ENCODE measurements at places on chromosomes 5 and 9. TPM values are rescaled to one million over a fixed set of nuclear protein-coding genes. Genes with fewer than 3 reads are reported as not detected.

Gene CDH9
- not detected for total RNA-seq

Gene CD72
- 0.08 TPM for total RNA-seq

Gene ADAMTSL1
- total RNA-seq, result 0.07 TPM

Gene EPB41L4A
- 1.3 TPM for total RNA-seq

Gene KCNT1
- not detected for total RNA-seq

Gene NKD2
- total RNA-seq, result 12.0 TPM

Gene BARHL1
- not detected for total RNA-seq

Gene HSPB3
- total RNA-seq, result not detected

Gene PFN3
- not detected for total RNA-seq

Gene SLC6A7
- not detected for total RNA-seq

Gene DELE1
- 49.0 TPM for total RNA-seq

Gene RAD23B
- 114 TPM for total RNA-seq

Gene SLC34A3
- 0.13 TPM for total RNA-seq

Gene AQP7
- 0.24 TPM for total RNA-seq

Gene CSF2
- total RNA-seq, result 0.39 TPM

Gene FOXD4L5
- total RNA-seq, result not detected

Gene ELOVL7
- total RNA-seq, result 9.5 TPM

Gene TSSK1B
- total RNA-seq, result not detected

Gene PCDHA12
- total RNA-seq, result 2.9 TPM

Gene CATSPER3
- total RNA-seq, result 0.59 TPM

Gene RC3H2
- 19.0 TPM for total RNA-seq

Gene LCN9
- total RNA-seq, result not detected

Gene SPATA31D4
- not detected for total RNA-seq

Gene PAEP
- 0.27 TPM for total RNA-seq

Gene CTNND2
- not detected for total RNA-seq

Gene TAF11L10
- total RNA-seq, result not detected

Gene NUDT2
- total RNA-seq, result 24.8 TPM

Gene GLRA1
- not detected for total RNA-seq

Gene MARCOL
- total RNA-seq, result not detected

Gene PCAT7
- total RNA-seq, result 0.71 TPM

Gene BASP1
- 320 TPM for total RNA-seq

Gene CTSV
- 15.2 TPM for total RNA-seq

Gene GPRIN1
- total RNA-seq, result 9.3 TPM

Gene CDC20B
- total RNA-seq, result 0.16 TPM

Gene ROPN1L
- 2.2 TPM for total RNA-seq

Gene ARL14EPL
- 0.07 TPM for total RNA-seq

Gene PRDM9
- total RNA-seq, result not detected

Gene MRPS27
- 58.1 TPM for total RNA-seq

Gene ELL2
- total RNA-seq, result 18.4 TPM

Gene PCDHA4
- total RNA-seq, result 2.0 TPM

Measured in A549 treated with CpdA at 1 μM for 4 hours (cell line).